ENCODE measurements at places on chromosomes 12 and 14.

DNA sequence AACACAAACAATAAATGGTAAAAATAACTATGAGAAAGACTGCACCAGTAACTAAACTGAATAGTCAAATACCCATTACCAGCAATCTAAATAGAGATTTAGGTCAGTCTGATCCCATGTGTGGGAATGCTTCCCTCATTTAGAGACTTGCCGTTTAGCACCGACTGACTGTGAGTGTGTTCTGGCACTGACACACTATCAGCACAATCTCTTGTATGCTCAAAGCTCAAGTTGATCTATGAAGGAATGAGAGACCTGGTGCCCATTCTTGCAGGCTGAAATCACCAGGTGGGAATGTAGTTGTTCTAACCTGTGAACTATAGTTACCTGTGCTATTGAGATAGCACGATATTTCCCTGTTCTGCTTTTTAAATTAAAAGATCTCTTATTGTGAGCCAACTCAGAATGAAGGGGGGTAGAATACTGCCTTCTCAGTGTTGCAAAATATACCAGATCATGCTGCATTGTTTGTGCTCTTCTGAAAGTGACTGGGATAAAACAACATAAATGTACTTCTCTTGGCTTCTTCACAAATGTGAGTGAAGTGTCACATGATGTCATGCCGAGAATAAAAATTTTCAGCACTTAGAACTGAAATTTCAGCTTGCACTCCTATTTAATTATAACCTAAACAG lies 99.6 kb downstream of the LIN7A start:
- DNase-seq: no peak

GRCh38 chr12:51028126-51028812 lies 2.1 kb upstream of the SLC11A2 start:
- no peak for DNase-seq

- DNase-seq: no peak
These were observed 301.8 kb downstream of the NPAS3 start for GRCh38 chr14:33240466-33240865.

GRCh38 chr12:71768900-71769299 lies 14.2 kb downstream of the RAB21 start:
- DNase-seq: no peak

GRCh38 chr14:49769171-49769570 lies 1.2 kb downstream of the KLHDC2 start:
- no peak for DNase-seq

DNA sequence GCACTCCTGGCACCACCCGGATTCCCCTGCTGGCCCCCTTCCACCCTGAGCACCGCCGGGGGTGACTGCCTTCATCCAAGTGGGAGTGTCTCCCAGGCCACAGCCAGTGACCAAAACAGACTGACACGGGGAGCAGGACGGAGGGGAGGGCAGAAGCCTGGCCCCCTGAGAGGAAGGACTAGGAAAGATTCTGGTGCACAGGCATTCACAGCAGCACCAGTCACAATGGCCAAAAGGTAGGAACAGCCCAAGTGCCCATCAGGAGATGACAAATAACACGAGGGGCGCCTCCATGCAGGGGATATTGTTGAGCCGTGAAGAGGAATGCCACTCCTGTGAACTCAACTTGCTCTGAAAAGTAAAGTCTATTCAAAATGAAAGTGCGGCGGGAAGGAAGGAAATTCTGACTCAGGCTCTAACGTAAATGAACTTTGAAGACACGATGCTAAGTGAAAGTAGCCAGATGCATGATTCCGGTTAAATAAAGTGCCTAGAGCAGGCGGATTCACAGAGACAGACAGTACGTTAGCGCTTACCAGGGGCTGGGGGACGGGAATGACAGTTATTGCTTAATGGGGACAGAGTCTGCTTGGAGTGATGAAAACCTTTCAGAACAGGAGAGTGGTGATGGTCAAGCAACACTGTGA lies 146.1 kb upstream of the NCOR2 start:
- DNase-seq: peak; percentile 47

DNA sequence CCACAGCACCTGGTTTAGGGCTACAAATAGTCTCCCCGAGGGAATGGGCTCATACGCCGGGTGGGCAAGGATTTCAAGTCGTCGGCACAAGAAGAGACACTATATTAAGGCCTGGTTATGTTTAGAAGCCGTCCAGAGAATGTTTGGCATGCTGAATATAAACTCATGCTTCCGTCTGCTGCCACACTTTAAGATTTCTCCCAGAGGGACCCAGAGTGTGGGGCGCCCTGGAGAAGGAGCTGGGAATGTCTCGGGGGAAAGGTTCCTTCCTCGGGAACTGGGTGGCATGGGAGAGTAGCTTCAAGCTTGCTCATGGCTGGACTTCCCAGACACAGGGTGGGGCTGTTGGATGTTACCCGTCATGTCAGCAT lies 295.7 kb downstream of the CACNA1C start:
- DNase-seq: no peak

GRCh38 chr12:116498471-116498870 lies 60.7 kb upstream of the MAP1LC3B2 start:
- no peak for DNase-seq

- DNase-seq: no peak
These were observed 19.7 kb upstream of the LRTM2 start for GRCh38 chr12:1800401-1801302.

DNA sequence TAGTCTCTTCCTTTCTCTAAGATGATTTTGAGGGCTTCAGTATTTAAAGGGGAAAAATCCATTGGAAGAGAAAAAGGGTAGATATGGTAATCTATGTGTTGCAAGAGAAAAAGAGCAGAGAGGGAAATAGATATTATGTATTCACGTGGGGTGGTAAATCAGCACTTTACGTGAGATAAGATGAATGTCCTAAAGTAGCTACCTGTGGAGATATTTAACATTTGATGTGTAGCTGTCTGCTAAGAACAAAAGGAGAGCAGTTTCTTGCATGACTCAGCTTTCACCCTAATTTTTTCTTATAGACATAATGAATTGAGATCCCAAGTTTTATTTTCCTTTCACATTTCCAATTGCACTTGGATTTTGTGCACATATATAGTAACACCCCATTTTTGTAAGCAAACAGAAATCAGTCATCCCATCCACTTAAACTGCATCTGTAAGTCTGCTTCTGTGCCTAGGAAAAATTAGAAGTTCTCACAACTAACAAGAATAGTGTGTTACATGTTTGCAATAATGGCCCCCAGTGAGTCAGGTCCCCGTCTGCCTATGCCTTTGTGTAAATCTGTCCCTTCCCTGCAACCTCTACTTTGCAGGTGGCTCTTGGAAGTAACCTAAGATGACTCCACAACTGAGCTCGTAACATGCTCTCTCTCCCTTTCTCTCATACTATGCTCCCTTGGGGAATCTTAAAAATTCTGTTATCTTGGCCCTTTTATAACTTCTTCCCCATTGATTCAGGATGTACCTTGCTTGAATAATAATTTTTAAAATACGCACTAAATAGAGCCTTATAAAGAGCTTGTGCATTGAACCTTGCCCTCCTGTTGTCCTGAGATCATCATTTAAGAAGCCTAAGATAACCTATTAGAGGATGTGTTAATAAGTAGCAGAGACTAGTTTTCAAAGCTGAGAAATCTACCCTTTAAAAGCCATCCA lies 3.7 kb downstream of the TMTC3 start:
- no peak for DNase-seq

DNA sequence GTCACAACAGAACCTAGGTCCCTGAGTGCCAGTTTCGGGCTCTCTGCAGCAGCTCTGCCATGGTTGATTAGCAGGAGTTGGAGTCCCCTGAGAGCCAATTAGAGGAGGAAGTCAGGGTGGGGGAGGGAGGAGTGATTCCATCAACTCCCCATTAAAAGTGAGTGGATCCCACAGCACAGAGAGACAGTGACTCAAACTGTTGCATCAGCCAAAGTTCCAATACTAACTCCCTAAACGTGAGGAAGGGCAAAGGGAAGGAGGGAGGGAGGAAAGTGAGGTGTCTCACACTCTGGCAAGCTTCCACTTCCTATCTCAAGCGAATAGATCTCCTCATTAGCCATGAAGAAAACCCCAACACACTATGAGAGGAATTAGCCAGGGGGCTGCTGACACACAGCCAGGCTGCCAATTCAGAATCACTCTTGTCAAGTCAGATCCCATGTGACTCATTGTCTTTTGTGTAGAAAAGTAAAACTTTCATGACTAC lies 23.6 kb downstream of the OR11H4 start:
- DNase-seq: no peak

DNA sequence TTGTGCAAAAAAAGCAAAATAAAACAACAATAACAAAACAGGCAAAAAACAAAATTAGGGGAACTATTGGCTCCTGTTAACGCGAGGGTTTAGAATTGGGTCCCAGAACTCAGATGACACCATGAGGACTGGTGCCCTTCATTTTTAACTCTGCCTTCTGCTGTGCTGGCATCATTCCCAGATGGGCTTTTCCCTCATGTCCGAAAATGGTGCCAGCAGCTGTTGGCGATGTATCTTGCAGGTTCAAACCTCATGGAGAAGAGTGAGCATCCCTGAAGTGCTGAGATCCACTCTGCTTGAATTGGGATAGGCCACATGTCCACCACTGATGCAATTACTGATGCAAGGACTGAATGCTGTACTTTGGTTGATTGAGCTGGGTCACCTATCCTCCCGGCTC lies 61.1 kb downstream of the MYRFL start:
- no peak for DNase-seq
